ENCODE measurements at places on chromosomes 13 and 19.

DNA sequence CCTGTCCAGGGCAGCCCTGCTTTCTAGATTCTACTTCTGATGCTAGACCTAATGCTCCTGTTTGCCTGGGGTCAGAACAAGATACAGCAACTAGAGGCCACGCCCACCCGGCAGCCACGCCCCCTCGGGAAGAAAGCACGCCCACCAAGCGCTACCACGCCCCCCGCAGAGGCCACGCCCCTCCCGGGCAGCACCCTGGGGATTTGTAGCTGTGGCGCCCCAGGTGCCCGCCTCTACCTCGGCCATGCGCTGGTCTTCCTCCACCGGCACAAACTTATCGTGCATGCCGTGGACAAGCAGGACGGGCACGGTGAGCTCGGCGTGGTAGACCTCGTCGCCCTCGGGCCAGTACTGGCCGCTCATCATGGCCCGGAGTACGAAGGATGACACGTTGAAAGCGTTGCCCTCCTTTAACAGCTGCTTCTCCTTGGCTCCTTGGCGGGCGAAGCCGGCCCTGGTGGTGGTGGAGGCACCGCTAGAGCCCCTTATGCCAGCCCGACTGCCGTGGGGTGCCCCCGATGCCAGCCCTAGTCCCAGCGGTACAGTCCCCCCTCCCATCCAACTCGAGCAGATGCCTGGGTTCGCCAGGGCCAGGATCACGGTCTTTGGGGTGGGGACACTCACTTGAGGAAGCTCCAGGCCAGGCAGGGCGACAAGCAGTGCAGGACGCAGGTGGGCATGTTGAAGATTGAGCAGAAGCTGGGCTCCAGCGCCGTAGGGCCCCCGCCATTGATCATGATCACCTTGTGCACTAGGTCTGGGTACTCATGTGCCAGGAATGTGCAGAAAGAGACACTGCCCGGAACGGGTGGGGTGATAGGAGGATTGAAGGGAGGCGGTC is 9.0 kb downstream of the ABHD8 start:
- no peak for DNase-seq

GRCh38 chr19:52638601-52639000 is 446 bp upstream of the ZNF83 start:
- DNase-seq, result peak; percentile 18

GRCh38 chr13:76027131-76027530 is 391.0 kb downstream of the LMO7 start:
- DNase-seq, result no peak

DNA sequence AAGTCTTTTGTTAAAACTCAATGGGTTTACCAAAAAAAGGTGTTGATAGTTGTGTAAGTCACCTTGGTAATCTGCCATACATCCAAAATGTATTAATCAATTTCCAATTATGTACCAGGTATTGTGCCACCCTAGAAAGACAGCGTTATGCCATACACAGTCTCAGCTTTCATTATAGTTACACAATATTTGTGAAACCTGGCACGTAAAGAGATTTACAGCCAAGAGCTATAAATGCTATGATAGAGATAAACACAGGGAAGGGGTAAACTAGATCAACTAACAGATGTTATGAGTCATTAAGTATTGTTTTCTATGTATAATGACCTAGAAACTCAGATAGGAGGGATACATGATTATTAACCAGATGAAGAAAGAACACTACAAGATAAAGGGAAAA is 725.6 kb upstream of the SLITRK5 start:
- no peak for DNase-seq

GRCh38 chr19:48186541-48186991 is 16.1 kb downstream of the ZSWIM9 start:
- DNase-seq, result no peak

- no peak for DNase-seq
These were observed 563 bp upstream of the PDCD5 start for GRCh38 chr19:32580353-32580900.

DNA sequence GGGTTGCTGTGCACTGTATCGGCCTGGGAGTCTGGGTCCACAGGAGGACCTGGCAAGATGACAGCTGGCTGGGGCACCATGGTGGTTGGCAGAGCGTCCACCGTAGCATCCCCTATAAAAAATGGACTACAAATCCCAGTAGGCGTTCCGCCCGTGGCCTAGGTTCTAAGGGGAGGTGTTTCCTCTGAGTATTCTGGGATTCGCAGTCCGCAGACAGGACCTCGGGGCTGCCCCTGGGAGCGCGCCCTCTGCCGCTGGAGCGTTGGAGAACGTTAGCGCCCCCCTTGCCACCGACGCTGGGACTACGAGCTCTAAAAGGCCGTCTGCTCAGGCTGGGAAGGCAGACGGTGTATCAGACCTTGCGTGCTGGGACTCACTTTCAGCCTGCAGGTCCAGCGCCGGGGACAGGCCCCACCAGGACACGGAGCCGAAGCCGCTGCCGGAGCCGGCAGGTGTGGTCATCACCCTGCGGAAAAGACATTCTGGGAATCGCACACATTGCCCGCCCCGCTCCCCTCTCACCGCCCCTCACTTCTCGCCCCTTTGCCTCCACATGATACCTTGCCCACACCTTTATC is 372 bp downstream of the DNAAF3 start:
- peak; percentile 43 for DNase-seq

GRCh38 chr13:48585456-48585840 is 52.6 kb upstream of the RCBTB2 start:
- DNase-seq, result peak; percentile 43

- peak; percentile 62 for DNase-seq
These were observed at the start of gene KATNAL1 for GRCh38 chr13:30307194-30307970. KATNAL1 (minus strand) TSS chr13:30307551; CDS start chr13:30283777, 23,774 bp downstream.

- DNase-seq, result no peak
These were observed 317.9 kb downstream of the SHISA2 start for GRCh38 chr13:25733696-25734435.

DNA sequence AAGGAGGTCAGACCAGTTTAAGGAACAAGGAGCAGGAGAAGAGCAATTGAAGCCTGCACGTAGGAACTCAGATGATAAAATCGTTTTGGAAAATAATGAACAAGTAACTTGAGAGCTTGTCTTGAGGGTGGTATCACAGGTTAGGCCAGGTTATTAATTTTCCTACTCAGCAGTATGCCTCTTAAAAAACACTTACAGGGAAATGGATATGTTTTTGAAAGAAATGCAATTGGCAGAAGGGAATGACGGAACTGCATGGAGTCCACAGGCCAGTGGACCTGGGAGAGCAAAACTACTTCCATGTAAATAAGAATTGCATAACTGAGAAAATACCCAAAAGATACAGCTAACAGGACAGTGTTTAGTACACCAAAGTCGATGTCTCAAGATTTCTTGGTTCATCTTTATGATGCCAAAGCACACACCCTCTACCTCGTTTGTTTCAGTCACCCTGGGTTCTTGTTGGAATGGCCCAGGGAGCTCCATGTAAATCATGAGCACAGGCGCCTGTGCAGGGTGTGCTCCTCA is 35.2 kb downstream of the MBNL2 start:
- DNase-seq, result no peak

GRCh38 chr13:105627270-105627669 is 908.2 kb downstream of the EFNB2 start:
- peak; percentile 16 for DNase-seq

DNA sequence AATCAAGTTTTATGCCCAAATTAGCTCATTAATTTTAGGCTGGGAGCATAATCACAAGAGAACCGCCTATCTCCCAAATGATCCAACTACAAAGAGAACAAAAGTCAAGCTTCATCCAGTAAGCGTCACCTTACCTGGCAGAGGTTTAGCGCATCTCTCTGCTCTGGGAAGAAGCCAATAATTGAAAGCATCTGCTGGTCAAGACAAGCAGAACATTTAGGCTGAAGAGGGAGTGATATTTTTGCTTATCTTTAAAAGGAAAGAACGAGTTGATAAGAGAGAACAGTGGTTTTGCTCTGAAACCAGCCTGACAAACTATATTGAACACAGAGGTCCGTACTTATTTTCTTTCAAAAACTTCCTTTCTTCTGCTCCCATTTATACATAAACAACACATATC is 242.1 kb downstream of the ENOX1 start:
- no peak for DNase-seq

- DNase-seq, result no peak
These were observed 1.0 kb downstream of the SNRNP70 start for GRCh38 chr19:49086296-49086695.

GRCh38 chr13:62482351-62482750 is 1066.7 kb upstream of the PCDH20 start:
- DNase-seq, result no peak

- no peak for DNase-seq
These were observed 5.6 kb downstream of the ICAM5 start for GRCh38 chr19:10295305-10295846.

DNA sequence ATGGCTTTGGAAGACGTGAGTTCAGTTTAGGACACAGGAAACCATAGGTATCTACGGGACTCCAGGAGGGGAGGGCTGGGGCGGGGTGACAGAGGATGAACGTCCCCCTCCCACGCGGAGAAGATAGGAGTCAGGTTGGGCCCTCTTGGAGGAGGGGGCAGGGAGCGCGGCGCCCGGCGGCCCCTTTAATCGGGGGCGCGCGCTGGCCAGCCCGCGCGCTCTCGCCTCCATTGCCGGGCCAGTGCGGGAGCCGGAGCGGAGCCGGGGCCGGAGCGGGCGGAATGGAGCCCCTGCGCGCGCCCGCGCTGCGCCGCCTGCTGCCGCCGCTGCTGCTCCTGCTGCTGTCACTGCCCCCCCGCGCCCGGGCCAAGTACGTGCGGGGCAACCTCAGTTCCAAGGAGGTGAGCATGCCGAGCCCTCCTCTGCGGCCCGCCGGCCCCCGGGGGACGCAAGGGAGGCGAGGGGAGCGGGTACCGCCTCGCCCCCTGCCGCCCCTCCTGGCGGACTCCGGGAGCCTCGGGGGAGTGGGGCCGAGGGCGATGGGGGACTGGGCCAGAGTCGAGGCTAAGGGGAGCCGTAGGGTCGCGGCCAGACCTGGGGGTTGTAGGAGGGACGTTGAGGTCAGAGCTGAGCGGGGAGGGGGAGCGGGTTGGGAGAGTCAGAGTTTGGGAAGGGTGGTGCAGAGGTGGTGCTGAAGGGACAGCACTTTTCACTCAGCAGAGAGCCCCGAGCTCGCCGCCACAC is at the start of gene TMEM145:
Gene TMEM145 (plus strand): TSS at position 214 of the 744 bp plus-strand sequence. CDS start 68 bp downstream, at position 282.
- no peak for DNase-seq

- DNase-seq, result no peak
These were observed 927 bp downstream of the LPAR6 start for GRCh38 chr13:48411841-48412531.

- DNase-seq, result no peak
These were observed 5.5 kb downstream of the ZNF805 start for GRCh38 chr19:57245959-57246358.

DNA sequence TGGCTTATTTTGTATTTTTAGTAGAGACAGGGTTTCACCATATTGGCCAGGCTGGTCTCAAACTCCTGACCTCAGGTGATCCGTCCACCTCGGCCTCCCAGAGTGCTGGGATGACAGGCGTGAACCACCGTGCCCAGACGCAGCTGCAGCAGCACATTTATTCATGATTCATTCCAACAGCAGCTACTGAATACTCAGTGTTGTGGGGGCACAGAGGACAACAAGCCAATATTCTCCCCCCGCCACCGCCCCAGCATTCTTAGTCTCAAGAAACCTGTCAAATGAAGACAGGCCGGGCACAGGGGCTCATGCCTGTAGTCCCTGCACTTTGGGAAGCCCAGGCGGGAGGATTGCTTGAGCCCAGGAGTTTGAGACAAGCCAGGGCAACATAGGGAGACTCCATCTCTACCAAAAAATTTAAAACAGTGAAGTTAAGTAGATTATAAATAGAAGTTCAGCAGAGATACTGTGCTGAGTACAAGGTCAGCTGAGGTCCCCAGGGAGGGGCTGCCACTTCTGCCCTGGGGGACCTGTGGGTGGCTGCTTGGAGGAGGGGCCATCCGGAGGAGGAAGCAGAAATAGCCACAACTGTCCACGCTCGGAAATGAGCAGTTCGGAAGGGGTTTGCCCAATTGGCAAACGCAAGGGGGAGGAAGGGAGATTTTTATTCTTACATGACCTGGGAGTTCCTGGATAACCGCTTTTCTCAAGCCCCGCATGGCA is 4.3 kb downstream of the DOT1L start:
- DNase-seq, result peak; percentile 54

DNA sequence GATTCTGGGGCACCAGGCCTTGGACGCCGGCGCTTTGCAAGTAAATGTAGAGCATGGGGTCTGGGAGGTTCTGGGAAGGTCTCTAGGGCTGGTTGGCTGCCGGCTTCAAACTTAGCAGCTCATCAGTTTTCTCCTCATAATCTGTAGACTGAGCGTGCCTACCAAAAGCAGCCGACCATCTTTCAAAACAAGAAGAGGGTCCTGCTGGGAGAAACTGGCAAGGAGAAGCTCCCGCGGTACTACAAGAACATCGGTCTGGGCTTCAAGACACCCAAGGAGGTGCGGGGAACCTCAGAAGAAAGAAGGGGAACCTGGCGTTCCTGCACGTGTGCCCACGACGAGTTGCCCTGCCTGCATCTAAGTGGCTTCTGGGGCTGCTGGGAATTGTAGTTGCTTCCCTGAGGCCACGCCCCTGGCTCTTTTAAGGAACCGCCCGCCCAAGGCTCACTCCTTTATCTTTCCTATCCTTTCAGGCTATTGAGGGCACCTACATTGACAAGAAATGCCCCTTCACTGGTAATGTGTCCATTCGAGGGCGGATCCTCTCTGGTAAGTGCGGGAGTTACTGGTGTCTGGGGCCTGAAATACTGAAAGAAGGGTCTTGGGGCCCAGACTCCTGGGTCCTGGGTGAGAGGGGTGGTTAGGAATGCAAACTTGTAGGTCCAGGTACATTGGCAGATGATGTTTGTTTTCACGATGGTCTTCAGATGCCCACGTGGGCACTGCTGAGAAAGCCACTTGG is 984 bp downstream of the RPS11 start:
- peak; percentile 64 for DNase-seq

DNA sequence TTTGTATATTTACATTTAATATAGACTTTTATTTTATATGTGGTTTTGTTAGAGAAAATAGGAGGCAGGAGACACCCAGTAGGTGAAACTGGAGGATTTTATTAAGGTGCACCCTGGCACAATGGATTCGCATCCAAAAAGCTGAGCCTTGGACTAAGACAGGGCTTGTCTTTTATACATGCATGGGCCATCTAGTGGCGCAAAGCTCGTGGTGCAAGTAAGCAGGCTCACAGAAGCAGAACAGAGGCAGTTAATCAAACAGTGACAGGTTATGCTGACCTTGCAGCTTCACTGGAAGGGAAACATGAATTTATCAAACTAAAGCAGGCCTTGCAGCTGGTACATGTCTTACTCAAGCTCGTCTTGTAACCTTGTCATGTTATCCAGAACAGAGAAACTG is 58.8 kb upstream of the ZNF681 start:
- DNase-seq, result peak; percentile 28

- DNase-seq, result no peak
These were observed 35.6 kb upstream of the TPTE2 start for GRCh38 chr13:19596960-19597361.

DNA sequence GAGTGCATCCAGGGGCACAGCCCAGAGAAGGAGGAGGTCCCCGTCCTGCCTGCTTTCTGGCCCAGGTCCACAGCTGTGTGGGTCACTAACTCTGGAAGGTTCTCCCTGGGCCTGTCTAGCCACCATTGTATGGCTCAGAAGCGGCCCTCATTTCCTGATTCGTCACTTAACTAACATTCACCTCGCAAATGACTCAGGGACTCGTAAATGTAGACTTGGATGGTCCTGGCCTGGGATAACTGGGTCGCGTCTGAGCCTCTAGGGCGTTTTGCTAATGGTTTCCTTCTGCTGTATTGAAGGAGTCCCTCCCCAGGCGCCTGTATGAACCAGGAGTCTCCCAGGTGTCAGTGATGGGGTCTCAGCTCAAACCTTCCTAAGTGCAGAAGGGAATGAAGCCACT is 162.8 kb downstream of the ZNF536 start:
- no peak for DNase-seq

Data from mucosa of gallbladder (tissue), 1 donor.